CD4-positive, alpha-beta T cell treated with Interleukin-15 for 4 hours (primary cell): ENCODE measurements at places on chromosomes 5 and 9.

- no peak for DNase-seq
Measured at GRCh38 chr9:78575081-78575480, 278.2 kb downstream of the PSAT1 start.

DNA sequence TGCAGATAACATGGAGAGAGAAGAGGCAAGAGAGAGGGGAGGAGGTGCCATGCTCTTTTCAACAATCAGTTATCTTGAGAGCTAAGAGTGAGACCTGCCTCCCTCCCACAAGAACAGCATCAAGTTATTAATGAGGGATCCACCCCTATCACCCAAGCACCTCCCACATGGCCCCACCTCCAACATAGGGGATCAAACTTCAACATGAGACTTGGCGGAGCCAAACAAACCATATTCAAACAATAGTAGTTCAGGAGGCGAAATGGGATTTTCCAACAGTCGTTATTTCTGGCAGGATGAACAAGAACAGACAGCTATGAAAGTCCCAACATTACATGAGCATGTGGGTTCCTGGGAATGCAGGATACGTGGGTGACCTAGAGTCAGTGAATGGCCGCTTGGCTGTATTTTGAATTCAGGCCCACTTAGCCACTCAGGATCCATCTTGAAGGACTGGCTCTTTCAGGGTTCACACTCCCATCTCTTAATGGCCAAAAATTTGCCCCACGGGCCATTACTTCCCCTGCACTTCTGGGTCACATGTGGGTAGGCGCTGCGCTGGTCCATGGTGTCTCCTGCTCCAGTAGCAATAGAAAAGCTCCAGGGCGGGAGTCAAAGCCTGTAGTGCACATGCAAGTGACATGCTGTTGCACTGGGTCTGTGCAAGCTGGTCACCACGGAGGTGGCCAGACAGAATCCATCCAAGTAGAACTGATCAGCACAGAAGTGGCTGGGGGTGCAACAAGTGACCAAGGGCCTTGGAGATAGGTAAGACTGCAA is 7.1 kb upstream of the FAF2 start:
- DNase-seq, result no peak

DNA sequence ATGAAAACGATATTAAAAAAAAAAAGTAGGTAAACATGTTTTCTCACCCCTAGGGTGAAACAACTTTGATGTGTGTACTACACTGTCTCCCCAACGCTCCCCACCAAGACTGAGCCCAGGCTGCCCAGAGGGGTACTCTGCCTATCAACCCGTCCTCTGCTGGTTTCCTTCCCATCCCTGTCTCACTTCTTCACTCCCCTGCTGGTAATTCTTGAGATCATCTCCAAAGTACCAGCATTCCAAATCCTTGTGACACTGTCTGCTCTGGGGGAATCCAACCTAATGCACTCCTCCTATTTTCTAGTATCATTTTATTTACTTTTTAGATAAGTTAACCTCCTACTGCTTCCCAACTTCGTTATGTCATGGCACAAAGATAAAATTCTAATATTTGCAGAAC is 6.3 kb upstream of the APTX start:
- no peak for DNase-seq

GRCh38 chr9:128554155-128554862 is 1.9 kb downstream of the SPTAN1 start:
- DNase-seq, result no peak

DNA sequence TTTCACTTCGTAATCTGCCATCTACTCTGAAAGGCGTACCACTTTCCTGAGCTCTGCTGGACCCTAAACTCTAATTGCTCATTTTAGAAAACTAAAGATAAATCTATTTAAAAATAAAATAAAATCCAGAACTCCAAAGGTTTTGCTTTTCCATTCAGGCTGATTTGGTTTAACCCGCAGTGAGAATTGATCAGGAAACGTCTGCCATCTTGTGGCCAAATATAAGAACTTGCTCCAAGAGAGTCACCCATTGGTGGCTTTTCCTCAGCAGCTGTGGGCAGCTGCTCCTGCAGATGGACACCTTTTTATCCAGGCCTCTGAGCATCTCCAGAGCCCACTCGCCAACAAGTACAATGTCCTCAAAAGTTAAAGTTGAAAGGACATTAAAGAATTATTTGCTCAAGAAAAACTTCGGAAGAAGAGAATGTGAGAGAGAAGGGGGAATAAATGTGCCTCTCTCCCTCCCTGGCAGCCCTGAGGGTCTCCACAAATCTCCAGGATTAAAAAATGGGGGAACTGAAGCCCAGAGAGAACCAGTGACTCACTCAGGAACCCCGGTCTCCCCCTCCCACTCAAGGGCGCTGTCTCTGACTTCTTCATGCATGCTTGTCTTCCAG is 4.1 kb downstream of the SAXO1 start:
- DNase-seq, result peak; percentile 50

DNA sequence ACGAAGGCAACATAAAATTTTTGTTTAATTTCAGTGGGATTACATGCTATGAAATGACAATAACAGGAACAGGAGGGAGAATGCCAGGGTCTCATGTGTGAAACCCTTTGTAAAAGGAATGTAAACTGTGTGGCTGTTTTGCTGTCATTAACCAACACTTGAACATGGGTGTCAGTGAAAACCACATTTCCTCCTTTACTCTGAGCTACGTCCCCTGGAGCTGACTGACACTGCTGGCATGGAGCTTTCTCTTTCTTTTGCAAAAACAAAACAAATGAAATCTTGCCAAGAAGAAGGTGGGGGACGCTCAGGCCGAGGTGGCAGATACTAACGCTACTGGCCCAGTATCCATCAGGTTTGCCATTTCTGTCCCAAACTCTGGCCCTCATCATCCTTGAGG is 121.4 kb downstream of the DMRT2 start:
- no peak for DNase-seq

DNA sequence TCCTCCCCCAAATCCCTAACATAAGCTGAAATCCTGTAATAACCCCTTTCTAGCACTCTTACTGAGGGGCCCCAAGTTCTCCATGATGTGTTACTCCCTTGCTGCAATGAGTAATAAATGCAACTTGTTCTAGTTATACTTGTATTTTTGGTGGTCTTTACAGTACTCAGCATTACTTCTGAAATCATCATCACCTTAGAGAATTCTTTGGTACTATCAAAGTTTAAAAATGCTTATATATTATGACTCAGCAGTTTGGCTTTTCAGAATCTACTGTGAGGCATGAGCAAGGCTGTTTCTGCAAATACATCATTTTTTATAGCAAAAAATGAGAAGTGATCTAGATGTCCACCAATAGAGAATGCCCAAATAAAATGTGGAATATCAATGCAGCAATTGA is 20.7 kb upstream of the ROPN1L start:
- no peak for DNase-seq

DNA sequence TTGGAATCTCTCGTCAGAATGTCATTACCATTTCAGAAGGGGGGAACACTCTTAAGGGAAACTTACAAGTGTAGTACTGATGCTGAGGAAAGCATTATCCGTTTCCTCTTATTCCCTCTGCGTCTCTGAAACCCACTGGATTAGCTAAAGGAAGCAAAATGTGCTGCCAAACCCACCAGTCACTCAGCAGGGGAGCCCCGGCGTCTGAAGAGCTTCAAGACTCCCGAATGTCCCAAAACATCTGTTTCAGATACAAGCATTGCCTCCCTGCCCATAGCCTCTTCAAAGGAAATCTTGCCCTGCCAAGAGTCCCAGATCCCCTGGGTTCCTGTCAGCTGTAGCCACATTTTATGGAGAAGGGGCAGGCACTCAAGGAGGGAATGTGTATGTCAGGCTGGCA is 1.0 kb upstream of the HCN1 start:
- no peak for DNase-seq

GRCh38 chr9:34377404-34377746 is 677 bp upstream of the MYORG start:
- DNase-seq, result no peak

GRCh38 chr9:138103849-138104206 is 226.2 kb downstream of the CACNA1B start:
- DNase-seq, result no peak

GRCh38 chr5:109695005-109695926 is 5.5 kb downstream of the MAN2A1 start:
- DNase-seq, result no peak

DNA sequence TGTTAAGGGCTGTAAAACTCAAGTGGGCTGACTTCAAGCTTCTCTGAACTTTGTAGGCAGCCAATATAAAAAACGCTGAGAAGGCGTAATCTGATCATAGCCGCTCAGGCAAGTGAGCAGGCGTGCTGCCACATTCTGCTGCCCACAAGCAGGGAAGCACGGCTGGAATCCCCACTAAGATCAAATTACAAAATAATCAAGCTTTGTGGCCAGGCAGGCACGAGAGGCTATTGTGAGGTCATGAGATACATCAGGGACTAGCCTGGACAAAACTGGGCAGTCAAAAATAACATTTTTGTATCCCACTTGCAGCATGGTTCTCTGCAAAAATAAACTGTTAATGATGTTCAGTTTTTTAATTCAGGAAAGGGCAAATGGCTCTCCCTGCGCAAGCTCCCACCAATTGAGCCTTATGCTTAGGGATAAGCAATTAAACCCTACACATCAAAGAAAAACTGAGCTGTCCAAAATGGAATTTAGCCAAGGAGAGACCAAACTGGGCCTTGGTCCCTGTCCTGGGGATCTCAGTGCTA is 64.0 kb downstream of the POU5F2 start:
- no peak for DNase-seq

DNA sequence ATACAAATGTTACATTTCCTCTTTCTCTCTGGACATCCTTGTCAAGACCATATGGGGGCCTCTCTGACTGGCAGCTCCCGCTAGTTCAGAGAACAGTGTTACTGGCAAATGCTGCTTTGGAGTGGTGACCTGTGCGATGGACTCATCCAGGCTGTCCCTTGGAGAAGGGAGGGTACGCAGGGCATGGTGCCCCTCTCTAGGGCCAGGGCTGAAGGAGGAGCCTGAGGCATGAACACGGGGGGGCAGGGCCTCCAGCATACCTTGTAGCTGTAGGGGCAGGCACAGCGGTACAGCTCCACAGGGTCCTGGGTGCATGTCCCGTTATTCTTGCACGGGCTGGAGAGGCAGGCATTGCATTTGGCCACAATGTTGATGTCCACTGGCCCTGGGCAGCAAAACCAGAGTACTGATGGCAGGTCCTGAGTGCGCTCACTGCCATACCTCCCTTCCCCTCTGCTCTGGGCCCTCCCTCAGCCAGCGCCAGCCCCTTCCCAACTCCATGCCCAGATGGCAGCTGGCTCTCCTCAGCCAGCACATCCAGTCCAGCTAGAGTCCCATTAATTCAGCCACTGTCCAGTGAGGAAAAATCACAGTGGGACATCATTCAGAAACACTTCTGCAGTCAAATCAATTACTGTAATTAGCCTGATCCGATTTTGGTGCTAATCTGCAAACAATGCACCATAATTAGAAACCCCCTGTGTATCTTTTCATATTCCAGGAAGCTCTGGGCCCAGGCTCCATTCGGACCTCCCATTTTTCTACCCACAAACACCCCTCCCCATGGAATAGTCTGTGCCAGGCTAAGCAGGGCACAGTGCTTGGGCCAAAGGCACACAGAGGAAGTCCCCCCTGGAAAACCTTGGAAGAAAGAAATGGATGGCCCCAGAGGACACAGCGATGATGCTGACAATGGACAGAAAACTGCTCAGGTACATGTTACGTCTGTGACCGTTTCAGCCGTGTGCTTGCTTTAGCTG is 128.8 kb upstream of the PANK3 start:
- DNase-seq, result no peak

- DNase-seq, result no peak
Measured at GRCh38 chr9:95043826-95044225, 273.7 kb downstream of the FANCC start.

- DNase-seq, result no peak
Measured at GRCh38 chr9:110276781-110277180, 20.5 kb upstream of the TXN start.

- no peak for DNase-seq
Measured at GRCh38 chr5:155052532-155052931, 39.0 kb downstream of the KIF4B start.

DNA sequence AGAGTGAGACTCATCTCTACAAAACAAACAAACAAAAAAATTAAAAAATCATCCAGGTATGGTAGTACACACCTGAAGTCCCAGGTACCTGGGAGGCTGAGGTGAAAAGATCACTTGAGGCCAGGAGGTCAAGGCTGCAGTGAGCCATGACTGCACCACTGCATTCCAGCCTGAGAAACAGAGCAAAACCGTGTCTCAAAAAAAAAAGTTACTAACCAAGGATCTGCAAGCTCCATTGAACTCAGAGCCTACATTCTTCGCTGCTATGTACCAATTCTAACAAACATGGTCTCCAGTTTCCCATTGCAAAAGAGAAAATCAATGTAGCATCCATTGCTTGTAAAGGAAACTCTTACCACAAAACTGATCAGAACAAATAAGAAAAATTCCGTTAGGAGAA is 33.5 kb downstream of the MTMR12 start:
- DNase-seq, result no peak

GRCh38 chr5:36950586-36951457 is 74.3 kb downstream of the NIPBL start:
- no peak for DNase-seq

DNA sequence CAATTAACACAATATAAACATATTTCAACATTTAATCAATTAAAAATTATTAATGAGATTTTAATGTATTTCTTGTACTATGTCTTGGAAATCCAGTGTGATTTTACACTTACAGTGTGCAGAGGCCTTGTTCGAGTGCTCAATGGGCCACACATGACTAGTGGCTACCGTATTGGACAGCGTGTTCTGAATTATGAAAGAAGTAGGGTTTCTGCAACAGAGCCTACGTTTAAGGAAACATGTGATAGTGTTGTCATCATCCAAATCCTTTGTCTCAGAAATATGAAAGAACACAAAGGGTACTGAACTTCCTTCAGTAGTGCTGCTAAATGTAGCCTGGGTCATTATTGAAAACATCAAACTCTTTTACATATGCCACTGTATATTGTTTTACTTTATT is 29.5 kb downstream of the NPR3 start:
- DNase-seq, result no peak

DNA sequence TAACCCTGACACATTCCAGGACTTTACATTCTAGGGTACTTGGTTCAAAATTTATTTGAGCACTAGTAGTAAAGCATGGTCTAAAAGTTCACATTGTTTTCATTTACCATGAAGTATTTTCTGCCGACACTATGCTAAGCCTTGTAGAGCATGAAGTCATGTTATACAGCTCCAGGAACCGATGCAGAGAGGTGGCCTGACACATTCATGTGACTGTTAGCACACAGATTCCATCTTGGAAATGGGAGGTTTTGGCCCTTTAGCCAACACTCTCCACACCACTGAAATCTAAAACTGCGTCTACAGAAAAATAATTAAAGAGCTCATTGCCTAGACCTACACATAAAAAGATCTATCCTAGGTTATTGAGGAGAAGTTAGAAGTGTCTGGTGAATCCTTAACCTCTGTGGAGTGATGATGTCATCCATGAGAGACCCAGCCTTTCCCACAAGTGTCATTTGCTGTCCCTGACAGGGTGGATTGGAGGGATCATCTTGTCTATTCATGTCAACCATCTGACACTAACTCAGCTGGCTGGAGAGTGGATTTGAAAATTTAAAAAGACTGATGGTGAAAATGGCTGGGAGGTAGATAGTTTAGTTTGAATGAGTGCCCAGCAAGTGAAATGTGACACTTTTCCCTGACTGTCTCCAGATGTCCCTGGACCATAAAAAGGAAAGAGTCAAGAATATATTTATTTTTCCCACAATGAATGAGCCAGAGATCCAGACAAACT is 1.3 kb downstream of the RANBP3L start:
- DNase-seq, result no peak
